ENCODE measurements at places on chromosomes 3 and 15. TPM values are rescaled to one million over a fixed set of nuclear protein-coding genes. Genes with fewer than 3 reads are reported as not detected.
A peak's percentile ranks its signal among the peaks of the same experiment; 100 is the strongest.

Gene MKRN3
- total RNA-seq: not detected

- no peak overlapping the region for H3K27ac ChIP-seq
- H3K36me3 ChIP-seq: no peaks in the 10 kb centered on the region
- DNase-seq: no peak
- H3K4me1 ChIP-seq: no peaks in the 10 kb centered on the region
- H3K27me3 ChIP-seq: peaks cover 100% of the 10 kb centered on the region
These were observed 77.4 kb upstream of the PRR20G start for GRCh38 chr3:127365163-127365798.

DNA sequence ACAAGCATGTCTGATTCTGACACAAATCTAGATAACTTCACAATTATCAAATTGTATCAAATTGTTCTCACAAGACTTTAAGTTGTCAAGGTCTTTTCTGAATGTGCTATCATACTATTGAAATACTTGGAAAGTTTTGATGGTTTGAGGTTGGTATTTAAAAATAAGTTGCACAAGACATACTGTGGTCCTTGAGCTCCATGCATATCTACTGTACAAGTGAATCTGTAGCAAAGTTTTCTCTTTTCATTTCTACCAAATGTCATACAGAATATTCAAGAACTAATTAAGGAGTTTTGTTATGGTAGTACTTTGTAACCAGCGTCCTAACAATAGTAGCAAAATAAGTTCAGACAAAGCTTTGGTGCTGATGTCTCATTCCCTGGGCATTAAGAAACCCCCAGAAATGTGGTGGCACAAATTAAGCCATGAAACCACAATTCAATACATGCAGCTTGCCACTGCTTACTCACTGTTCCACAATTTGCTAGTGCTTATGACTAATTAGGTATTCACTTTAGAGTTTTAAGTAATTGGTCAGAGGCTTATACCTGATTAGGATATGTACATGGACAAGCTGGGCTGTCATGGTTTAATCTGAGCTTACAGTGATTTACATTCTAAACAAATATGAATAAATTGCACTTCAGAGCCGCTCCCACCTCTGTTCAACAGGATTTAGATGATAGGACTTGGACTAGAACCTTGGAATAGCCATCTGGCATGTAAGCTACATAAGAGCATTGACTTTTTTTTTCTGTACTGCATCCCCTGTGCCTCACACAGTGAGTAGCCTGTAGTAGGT, 8.8 kb downstream of the TBC1D23 start:
- no peaks in the 10 kb centered on the region for H3K36me3 ChIP-seq
- no peak overlapping the region for H3K4me3 ChIP-seq
- H3K4me1 ChIP-seq: peaks cover 21% of the 10 kb centered on the region
- H3K27me3 ChIP-seq: no peaks in the 10 kb centered on the region
- H3K27ac ChIP-seq: peak overlapping the region; percentile 32
- peak; percentile 8 for DNase-seq

Gene CNTN3
- not detected for total RNA-seq

DNA sequence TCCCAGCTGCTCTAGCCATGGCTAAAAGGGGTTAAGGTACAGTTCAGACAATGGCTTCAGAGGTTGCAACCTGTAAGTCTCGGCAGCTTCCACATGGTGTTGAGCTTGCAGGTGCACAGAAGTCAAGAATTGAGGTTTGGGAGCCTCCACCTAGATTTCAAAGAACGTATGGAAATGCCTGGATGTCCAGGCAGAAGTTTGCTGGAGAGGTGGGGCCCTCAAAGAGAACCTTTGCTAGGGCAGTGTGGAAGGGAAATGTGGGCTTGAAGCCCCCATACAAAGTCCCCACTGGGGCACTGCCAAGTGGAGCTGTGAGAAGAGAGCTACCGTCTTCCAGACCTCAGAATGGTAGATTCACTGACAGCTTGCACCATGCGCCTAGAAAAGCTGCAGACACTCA, 73.7 kb downstream of the STT3B start:
- H3K4me1 ChIP-seq: peaks cover 9% of the 10 kb centered on the region
- no peak overlapping the region for H3K4me3 ChIP-seq
- no peak for DNase-seq

- no peak overlapping the region for H3K27ac ChIP-seq
- peaks cover 5% of the 10 kb centered on the region for H3K36me3 ChIP-seq
- DNase-seq: no peak
These were observed 583.9 kb downstream of the NTRK3 start for GRCh38 chr15:87672309-87673288.

GRCh38 chr15:91954292-91954691, 100.8 kb downstream of the SLCO3A1 start:
- no peak overlapping the region for H3K4me3 ChIP-seq
- no peak for DNase-seq
- H3K36me3 ChIP-seq: peaks cover 5% of the 10 kb centered on the region
- peak overlapping the region; percentile 3 for H3K27ac ChIP-seq
- H3K4me1 ChIP-seq: peaks cover 72% of the 10 kb centered on the region

GRCh38 chr3:110618512-110619226, 452.9 kb upstream of the NECTIN3 start:
- no peaks in the 10 kb centered on the region for H3K36me3 ChIP-seq
- peak overlapping the region; percentile 58 for H3K27ac ChIP-seq
- H3K4me1 ChIP-seq: peaks cover 64% of the 10 kb centered on the region
- H3K27me3 ChIP-seq: no peaks in the 10 kb centered on the region

Gene NMB
- 16.6 TPM for total RNA-seq

DNA sequence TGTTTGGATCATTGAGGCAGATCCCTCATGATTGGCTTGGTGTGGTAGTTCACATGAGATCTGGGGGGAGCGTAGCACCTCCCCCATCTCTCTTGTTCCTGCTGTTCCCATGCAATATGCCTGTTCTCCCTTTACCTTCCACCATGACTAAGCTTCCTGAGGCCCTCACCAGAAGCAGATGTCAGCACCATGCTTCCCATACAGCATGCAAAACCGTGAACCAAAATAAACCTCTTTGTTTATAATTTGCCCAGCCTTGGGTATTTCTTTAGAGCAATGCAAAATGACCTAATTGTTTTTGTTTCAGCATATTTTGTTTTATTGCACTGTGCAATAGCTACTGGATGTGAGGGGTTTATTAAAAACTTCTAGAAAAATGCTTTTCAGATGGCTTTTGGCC, 56.6 kb upstream of the CHST2 start:
- no peak overlapping the region for H3K4me3 ChIP-seq
- no peaks in the 10 kb centered on the region for H3K4me1 ChIP-seq
- H3K27ac ChIP-seq: no peak overlapping the region
- peaks cover 21% of the 10 kb centered on the region for H3K36me3 ChIP-seq
- H3K27me3 ChIP-seq: no peaks in the 10 kb centered on the region

- no peaks in the 10 kb centered on the region for H3K36me3 ChIP-seq
- no peaks in the 10 kb centered on the region for H3K4me1 ChIP-seq
- peak; percentile 60 for DNase-seq
- peak within 1 kb of the TSS; percentile 53 for H3K4me3 ChIP-seq
These were observed at the start of gene CACNA2D2 for GRCh38 chr3:50503504-50504342. CACNA2D2 (minus strand) TSS chr3:50503634; CDS start chr3:50503423, 211 bp downstream.

- H3K4me1 ChIP-seq: no peaks in the 10 kb centered on the region
- DNase-seq: no peak
- no peaks in the 10 kb centered on the region for H3K27me3 ChIP-seq
These were observed 163.6 kb downstream of the TUSC7 start for GRCh38 chr3:116873142-116873541.

GRCh38 chr3:141708367-141708766, 29.7 kb upstream of the RNF7 start:
- peak overlapping the region; percentile 11 for H3K4me3 ChIP-seq
- DNase-seq: no peak
- peaks cover 36% of the 10 kb centered on the region for H3K4me1 ChIP-seq
- peak overlapping the region; percentile 33 for H3K27ac ChIP-seq

DNA sequence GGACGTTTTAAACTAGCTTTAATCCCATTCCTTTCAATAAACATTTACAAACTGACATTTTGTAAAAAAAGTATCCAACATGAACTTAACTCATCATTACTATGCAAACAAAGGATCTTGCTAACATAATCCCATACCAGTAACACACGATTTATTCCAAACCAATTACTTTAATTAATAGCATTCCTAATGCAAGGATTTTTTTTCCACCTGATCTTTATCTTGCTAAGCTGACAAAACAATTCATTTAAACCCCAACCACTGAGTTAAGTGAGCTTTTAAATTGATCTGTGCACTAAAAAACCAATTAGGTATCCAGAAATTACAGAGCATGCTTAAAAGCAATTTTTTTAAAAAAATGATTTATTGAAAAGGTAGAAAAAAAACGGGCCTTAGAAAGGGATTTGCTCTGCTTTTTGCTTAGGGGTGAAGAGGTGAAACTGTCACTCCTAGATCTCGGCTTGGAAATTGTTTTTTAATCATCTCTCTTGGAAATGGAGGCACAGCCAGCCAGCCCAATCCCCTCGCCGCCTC, 1.2 kb downstream of the SH3BP5 start:
- H3K27me3 ChIP-seq: no peaks in the 10 kb centered on the region
- H3K36me3 ChIP-seq: peaks cover 14% of the 10 kb centered on the region
- no peak for DNase-seq
- no peak overlapping the region for H3K27ac ChIP-seq
- H3K4me1 ChIP-seq: peaks cover 8% of the 10 kb centered on the region
- peak overlapping the region; percentile 90 for H3K4me3 ChIP-seq

DNA sequence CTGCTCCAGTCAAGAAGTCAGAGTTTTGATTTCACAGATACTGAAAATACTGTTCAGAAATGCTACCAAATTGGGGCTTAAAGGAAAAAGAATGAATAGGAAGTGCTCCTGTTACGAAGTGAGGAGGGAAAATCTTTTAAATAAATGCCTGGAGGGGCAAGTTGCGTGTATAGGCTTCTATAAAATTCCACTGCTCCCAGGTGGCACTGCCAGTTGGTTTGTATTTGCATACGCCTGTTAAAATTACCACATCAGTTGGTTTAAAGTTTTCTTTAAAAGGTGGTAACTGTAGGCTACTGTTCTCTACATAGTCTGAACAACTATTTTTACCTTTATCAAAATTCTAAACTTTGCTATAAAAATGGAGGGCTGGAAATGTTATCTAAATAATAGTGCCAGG, 123.5 kb downstream of the DLG1 start:
- no peak overlapping the region for H3K4me3 ChIP-seq
- no peak overlapping the region for H3K27ac ChIP-seq
- no peaks in the 10 kb centered on the region for H3K4me1 ChIP-seq

Gene ZBBX
- total RNA-seq: 0.49 TPM

GRCh38 chr3:176041812-176042211, 1155.5 kb downstream of the TBL1XR1 start:
- H3K4me3 ChIP-seq: no peak overlapping the region
- H3K27ac ChIP-seq: no peak overlapping the region
- no peaks in the 10 kb centered on the region for H3K4me1 ChIP-seq
- no peaks in the 10 kb centered on the region for H3K27me3 ChIP-seq
- no peak for DNase-seq

DNA sequence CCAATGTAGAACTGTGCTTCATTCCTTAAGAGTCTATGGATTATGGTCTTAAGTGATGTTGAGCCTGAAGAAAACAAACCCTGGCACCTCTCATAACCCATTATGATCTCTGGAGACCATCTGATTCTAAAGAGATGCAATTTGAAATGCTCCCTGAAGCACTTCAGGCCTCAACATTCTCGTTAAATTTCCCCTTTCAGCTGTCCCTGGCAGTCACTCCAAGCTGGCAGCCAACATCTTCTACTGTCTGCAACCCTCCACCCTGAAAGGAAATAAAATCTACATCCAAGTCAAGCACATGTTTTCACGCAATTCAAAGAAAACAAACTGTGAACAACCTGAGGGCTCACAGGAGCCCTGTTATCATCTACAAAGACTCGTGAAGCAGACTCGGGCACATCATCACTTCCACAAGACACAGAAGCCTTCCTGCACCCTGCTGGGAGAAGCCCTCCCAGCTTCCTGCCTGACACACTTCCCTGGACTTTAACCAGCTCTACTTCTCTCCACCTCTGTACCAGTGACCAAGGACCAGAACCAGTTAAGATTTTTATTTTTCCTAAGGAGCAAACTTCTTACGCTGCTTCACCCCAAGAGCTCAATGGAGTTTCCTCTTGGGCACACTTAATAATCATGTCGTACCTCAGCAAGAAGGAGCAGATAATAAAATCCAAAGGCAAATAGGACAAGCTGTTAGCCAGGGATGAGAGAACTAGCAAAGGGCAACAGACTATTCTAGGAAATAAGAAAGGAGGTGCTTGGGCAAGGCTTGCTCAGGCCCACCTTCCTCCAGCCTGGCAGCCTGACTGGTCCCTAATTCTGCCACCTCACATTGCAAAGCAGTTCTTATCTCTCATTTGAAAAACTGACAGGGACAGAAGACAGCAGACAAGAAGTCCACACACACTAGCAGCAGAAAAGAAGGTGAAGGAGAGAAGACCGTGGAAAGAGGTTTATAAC, 67.1 kb downstream of the MAGI1 start:
- no peak overlapping the region for H3K27ac ChIP-seq
- peaks cover 39% of the 10 kb centered on the region for H3K4me1 ChIP-seq
- no peaks in the 10 kb centered on the region for H3K27me3 ChIP-seq

DNA sequence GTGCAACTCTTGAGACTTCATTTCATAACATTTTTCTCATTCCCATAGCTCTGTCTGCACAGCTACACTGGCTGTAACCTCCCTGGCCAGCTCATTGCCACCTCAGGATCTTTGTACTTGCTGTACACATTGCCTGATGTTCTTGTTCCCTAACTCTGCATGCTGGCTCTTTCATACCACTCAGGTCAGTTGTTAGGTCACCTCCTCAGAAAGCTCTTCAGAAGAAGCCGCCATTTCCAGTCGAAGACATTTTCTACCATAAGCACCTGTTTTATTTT, 176.2 kb downstream of the AKAP13 start:
- H3K27me3 ChIP-seq: no peaks in the 10 kb centered on the region
- H3K4me3 ChIP-seq: no peak overlapping the region
- H3K36me3 ChIP-seq: peaks cover 9% of the 10 kb centered on the region
- no peak for DNase-seq

- DNase-seq: no peak
- no peaks in the 10 kb centered on the region for H3K4me1 ChIP-seq
- H3K27ac ChIP-seq: no peak overlapping the region
These were observed 356.3 kb upstream of the TBL1XR1 start for GRCh38 chr3:177553579-177553978.

GRCh38 chr3:146247911-146248310, 3.0 kb downstream of the PLSCR4 start:
- DNase-seq: no peak
- H3K27me3 ChIP-seq: no peaks in the 10 kb centered on the region
- no peak overlapping the region for H3K27ac ChIP-seq
- peaks cover 17% of the 10 kb centered on the region for H3K36me3 ChIP-seq

Gene NR2E3
- 0.83 TPM for total RNA-seq

Gene KIF15
- 17.0 TPM for total RNA-seq

GRCh38 chr3:24680214-24680967, 185.7 kb upstream of the THRB start:
- no peaks in the 10 kb centered on the region for H3K36me3 ChIP-seq
- no peaks in the 10 kb centered on the region for H3K27me3 ChIP-seq
- H3K27ac ChIP-seq: no peak overlapping the region
- H3K4me3 ChIP-seq: no peak overlapping the region
- peak; percentile 84 for DNase-seq

Gene OR5K2
- total RNA-seq: not detected
